ENCODE measurements at places on chromosomes 2 and 18.

DNA sequence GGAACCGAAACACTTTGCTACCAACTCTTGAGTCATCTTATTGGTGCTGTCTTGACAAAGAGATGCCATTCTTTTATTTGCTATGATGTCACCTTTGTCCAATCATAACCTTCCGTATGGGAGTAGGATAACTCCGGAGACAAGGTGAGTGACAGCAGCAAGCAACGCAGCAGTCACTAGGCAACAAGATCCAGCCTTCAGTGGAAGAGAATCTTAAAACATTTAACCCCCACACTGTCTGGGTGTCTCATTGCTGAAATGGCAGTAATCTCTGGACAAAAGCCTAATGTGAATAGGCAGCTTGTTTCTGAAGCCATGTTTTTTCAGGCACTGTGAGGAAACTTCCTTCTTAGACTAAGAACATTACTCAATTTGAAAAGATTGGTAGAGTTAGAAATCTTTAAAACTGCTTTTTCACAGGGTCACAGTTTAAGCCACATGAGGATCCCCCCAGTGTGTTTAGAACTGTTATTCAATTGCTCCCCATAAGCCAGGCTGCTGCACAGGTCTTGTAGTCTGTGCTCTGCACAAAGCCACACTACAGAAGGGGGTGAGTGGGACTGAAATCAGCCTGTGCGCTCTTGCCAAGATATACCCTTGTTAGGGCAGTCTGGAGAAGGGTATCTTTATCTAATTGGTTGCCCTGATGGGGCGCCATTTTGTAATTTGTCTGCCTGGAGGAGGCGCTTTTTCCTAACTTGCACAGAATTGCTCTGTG is 131.5 kb upstream of the STON1 start:
- ATAC-seq, result no peak

DNA sequence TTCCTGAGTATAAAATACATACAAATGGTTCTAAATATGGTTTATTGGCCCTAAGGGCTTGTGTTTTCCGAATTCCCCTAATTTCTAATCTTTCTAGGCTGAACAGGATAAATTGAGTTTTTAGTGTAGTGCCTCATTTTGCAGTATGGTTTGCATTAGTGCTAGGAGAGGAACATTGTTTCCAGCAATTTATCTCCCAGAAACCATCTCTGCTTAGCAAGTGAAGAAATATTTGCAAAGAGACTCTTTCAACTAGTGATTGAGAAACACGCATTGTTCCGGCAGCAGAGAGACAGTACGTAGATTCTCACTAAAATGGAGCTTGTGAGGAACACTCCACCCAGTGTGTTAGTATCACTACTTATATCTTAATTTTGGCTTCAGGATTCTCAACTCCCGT is 177.8 kb upstream of the EPAS1 start:
- no peak for ATAC-seq

DNA sequence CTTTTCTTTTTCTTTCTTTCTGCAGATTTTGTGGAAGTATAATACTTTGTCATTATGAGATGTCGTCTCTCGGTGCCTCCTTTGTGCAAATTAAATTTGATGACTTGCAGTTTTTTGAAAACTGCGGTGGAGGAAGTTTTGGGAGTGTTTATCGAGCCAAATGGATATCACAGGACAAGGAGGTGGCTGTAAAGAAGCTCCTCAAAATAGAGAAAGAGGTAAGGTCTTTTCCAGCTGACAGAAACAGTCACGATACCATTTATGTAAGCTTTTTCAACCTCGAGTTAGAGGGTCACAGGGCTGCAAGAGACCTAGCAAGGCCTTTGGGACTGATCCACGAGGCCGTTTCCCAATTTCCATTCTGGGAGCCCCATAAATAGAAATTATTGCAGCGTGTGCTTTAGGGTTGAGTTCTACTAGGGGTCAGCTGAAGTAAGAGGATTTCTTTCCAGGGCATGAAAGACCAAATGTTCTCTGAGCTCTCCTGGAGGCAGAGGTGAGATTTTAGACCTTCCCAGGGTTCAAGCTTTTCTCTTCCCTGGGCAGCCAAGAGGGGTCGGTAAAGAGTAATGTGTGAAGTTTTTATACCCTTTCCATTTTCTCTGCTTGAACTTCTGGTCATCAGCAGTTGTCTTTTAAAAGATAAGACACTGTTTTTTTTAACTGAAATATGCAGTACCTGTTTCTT is 15.5 kb downstream of the MAP3K20 start:
- ATAC-seq, result no peak

GRCh38 chr2:160227293-160227915 is 27.3 kb upstream of the ITGB6 start:
- ATAC-seq, result peak; percentile 17

DNA sequence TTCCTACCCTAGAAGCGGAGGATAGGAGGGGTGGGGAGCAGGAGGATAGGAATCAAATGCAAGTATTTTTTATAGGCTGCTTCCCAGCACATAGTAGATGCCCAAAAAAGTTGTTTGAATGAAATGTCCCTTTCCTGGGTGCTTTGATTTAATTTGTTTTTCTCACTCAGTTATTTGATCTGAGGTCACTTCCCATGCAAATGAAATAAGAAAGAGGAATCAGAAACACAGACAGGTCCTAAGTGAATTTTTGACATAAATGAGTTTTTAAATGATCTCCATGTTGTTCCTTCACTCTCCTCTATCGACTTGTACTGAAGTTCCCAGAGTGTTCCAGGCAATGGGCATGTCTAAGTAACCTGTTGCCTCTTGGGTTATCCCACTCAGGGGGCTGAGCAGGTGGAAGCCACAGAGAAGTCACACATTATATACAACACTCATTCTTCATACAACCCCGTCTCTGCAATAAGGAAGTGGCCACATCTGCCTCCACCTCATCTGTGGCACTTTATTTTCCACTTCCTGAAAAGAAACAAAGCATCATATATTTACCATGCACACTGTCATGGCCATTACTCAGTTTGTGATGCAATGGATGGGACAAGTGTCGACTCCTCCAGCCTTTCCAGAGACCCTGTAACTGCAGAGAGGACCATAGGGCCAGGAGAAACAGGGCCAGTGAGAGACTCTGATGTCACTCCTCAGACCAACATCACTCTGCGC is 81.9 kb upstream of the ZNF397 start:
- ATAC-seq, result peak; percentile 35

GRCh38 chr18:74748809-74749208 is 151.1 kb downstream of the ZNF407 start:
- no peak for ATAC-seq

- ATAC-seq, result no peak
Measured at GRCh38 chr2:10297959-10298531, 4.7 kb upstream of the HPCAL1 start.

GRCh38 chr2:222311978-222312738 is 13.4 kb upstream of the PAX3 start:
- no peak for ATAC-seq

DNA sequence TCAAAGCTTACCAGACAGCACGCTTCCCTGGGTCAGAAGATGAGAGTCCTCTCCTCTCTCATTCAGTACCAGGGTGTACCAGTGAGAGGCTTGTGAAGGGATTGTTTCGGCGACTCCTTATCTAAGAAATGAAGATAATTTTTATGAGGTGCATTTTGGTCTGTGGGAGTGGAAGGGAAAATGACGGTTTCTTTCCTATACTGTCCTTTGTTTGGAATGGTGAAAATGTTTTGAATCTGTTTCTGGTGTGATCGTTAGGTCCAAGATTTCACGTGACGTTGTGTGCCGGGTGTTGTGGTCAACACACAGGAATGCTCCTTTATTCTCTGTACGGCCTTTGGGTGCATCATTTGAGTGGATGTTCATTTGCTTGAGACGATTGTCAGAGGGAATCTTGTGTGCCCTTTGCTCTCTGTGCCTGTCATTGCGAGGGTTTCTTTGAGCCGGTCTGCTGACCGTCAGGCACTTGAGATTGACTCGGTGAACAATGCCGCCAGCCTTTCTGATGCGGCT is 183.5 kb downstream of the AGAP1 start:
- ATAC-seq, result no peak

GRCh38 chr18:25186871-25187270 is 165.1 kb downstream of the ZNF521 start:
- ATAC-seq, result no peak

All from activated CD4-positive, CD25-positive, alpha-beta regulatory T cell treated with anti-CD3 and anti-CD28 coated beads, Interleukin-2, amount 50 U/mL, for 24 hours (primary cell).